Fibroblast of mammary gland (primary cell): ENCODE measurements at places on chromosomes 3 and 15.

DNA sequence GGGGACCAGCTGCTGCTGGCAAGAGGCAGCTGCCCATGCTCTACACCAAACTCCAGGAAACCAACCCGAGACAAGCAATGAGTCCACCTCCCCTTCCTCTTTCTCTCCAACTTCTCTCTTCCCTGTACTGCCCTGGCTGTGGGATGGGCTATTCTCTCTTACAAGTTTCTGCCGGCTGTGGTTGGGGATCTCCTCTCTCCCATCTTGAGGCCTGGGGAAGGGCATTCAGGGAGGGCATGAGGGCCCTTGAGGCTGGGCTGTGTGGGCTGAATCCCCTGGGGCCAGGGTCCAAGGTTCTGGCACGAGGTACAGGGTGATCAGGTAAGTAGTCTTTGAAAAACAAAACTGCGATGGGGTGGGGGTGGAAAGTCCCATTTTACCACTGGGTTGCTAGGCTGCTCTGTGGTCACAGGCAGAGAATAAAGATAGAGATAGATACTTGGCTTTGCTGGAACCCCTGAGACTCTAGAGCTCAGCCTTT lies 32.3 kb upstream of the CTSH start:
- no peak for DNase-seq

- no peak for DNase-seq
These were observed 5.7 kb downstream of the DPPA4 start for GRCh38 chr3:109331692-109332091.

DNA sequence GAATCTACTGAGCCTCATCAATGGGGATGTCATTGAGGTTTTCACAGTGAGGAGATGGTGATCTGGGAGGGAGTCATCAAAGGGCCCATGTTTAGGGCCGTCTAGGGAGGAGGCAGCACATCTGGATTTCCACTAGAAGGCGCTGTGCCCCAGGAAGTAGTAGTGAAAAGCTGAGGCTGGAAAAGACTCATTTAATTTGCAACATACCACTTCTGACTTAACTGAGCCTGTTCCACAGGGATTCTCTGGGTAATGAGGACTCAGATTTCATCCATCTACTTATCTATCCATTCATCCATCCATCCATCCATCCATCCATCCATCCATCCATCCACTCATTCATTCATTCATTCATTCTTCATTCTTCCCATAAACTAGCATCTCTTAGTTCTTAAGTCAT lies 17.4 kb upstream of the SHF start:
- peak; percentile 77 for DNase-seq

DNA sequence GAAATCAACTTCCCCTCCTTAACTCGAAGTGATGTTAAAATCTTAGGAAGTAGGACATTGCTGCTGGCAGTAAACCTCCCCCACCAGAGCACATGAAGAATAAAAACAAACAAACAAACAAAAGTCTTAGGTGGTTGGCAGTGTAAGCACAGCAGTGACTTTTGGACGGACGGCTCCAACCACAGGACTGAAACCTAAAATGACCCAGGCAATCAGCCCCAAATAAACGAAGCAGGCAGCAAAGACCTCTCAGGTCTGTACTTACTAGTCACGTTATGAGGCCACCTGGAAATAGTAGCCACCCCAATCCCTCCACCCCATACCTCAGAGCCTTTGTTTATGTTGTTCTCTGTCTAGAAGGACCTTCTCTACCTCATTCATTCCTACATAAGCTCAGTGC lies 33.5 kb upstream of the HES1 start:
- no peak for DNase-seq

DNA sequence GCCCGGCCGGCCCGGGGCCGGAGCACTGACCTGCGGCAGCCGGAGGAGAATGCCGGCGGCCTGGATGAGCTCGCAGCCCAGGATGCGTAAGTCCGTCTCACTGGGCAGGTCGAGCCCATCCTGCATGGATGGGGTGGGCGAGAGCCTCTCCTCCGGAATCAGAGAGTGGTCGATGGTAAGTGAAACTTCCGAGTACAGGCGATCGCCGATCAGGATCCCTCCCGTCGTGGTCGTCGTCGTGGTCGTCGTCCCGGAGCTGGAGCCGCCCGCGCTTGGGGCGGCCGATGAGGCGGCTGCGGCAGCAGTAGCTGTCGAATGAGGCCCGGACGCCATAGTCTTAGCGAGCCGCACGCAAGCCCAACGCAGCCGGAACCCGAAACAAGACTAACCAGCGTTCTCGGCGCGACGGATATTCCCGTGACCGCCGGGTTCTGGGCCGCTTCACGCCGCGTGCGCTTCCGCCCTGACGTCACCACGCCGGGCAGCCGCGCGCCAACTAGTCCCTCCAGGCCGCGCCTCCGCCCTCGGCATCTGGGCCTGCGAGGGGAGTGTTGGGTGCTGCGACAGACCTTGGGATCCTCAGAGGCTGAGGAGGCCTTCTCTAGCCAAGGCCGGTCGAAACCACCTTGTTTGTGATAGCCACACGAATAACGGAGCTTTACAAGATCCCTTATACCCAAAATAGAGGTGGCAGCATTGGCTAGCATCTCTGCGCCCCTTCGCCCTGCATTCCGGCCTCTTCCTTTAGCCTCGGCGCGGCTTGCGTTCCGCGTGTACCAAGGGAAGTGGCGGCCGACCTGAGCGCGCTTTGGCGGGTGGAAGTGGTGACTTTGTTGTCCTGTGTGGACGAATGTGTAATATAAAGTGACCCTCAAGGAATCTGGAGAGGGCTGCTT lies at the start of gene CCNL1:
Gene CCNL1 (minus strand): TSS at position 386 of the 896 bp plus-strand sequence. CDS start 53 bp downstream, at position 333.
- peak; percentile 98 for DNase-seq

DNA sequence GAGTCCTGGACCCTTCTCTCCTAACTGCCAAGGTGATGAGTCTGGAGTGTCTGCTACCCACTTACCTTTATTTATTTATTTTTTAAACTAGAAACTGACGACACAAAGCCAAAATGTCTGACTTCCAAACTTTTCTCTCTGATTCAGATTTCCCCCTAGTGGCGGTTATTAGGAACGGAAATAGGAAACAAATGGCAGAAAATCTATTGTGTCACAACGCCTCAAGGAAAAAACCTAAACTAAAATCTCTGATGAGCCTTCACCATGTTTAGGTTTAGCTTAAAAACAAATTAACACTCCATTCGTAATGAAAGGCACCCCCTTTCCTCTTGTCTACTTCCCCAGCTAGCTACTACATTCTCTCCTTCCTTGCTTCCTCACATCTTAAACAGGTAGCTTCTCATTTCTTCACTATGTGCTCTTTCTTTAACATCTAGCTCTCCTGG lies 94.0 kb upstream of the MEX3B start:
- peak; percentile 67 for DNase-seq

GRCh38 chr15:62083194-62084154 lies 16.7 kb downstream of the C2CD4A start:
- DNase-seq: no peak

- no peak for DNase-seq
These were observed 36.9 kb upstream of the RYK start for GRCh38 chr3:134287512-134287911.

DNA sequence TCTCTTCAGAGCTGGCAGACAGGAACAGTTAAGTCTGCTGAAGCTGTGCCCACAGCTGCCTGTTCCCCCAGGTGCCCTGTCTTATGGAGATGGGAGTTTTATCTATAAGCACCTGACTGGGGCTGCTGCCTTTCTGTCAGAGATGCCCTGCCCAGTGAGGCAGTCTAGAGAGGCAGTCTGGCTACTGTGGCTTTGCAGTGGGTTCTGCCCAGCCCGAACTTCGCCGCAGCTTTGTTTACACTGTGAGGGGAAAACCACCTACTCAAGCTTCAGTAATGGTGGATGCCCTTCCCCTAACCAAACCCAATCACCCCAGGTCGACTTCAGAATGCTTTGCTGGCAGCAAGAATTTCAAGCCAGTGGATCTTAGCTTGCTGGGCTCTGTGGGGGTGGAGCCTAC lies 91.2 kb downstream of the SLC25A26 start:
- DNase-seq: no peak

DNA sequence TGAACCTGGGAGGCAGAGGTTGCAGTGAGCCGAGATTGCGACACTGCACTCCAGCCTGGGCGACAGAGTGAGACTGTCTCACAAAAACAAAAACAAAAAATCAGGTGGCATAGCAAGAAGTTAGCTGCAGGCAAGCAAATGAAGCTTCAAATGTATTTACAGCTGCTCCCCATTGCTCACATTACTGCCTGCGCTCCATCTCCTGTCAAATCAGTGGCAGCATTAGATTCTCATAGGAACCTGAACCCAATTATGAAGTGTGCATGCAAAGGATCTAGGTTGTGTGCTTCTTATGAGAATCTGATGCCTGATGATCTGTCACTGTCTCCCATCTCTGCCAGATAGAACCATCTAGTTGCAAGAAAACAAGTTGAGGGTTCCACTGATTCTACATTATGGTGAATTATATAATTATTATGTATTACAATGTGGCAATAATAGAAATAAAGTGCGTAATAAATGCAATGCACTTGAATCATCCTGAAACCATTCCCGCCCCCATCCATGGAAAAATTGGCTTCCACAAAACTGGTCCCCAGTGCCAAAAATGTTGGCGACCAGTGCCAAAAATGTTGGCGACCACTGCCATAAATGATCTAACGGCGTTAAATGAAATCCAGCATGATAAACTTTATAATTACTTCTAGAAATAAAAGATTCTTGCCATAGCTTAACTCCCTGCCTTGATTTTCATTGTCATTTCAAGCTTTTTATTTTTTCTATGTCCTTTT lies 616.7 kb upstream of the NAALADL2 start:
- DNase-seq: peak; percentile 52

DNA sequence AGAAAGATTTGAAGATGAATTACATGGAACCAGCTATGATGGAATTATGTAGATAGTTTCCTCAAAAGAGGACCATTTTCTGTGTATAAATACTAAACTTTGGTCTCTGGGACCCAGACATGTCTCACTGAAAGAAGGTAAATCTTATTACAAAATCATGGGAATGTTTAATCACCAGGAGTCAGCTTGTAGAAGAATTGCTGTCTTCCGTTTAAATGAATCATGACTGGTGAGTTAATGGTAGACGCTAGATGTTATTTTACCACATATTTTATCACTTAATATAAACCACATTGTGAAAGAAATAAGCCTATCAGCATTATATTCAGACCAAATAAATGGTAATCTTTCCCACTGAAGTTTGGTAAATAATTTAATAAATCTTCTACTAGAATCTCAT lies 322.3 kb upstream of the SUCLG2 start:
- DNase-seq: no peak

DNA sequence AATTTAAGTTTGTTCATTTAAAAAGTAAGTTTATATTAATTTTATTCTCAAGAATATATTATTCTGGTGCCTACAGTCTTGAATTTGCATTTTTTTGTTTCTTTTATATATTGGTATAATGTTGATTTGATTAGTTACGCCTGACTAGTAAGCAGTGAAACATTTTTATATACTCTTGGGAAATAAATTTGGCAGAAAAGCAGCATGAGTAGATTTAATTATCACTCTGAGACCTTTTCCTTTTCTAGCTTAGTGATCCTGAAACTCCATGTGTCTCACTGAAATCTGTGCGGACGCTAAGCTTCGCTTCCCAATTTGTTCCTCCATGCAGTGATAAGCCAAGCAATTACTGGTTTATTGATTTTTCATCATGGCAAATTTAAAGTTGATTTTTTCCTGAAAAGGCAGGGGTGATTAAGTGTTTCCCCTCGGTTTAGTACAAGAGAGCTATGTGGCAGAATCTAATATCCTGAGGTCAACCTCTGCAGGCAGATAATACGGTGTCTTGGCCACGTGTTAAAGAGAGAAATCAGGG lies 87.2 kb upstream of the MLF1 start:
- DNase-seq: peak; percentile 35

GRCh38 chr15:58118272-58118671 lies 19.9 kb upstream of the AQP9 start:
- no peak for DNase-seq

DNA sequence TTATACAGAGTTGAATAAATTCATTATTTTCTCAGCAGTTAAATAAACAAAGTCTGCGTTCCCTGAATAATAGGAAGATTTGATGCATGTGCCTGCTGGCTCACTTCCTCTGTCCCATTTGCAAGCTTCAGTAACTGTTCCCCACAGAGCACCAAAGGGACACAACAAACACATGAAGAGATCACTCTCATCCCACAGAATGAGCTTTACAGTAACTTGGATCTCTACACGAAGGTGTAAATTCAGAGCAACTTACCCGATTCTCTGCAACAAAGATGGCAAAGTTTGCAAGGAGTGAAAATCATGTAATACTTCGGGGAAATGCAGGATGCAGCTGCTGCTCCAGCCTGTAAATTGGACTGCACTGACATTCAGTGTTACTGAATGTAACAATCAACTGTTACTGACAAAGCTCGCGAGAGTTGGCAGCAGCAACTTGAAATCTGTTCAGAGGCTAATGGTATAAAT lies at the start of gene BCHE:
Gene BCHE (minus strand): TSS at position 366 of the 468 bp plus-strand sequence. CDS start 6,390 bp downstream, outside the sequence.
- peak; percentile 76 for DNase-seq

DNA sequence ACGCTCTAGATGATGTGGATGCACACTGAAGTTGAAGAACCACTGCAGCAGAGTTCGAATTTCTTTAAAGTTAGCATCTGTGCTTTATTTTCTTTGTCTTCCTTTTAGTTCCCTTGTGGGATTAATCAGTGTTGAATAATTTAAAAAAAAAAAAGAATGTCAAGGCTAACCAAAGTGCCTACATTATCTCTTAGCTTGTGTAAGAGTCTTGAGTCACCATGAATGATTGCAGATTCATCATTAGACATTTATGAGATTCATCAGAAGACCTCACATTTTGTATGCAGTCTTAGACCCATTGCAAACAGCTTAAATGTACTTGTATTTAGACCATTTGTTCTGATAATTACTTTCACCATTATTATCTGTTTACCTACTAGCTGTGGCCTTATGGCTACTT lies 182.2 kb downstream of the FNDC3B start:
- DNase-seq: peak; percentile 94
